ENCODE measurements at places on chromosomes 7 and 10.

GRCh38 chr7:36149694-36150452, 3.2 kb upstream of the EEPD1 start:
- H3K4me1 ChIP-seq = no peaks in the 10 kb centered on the region
- no peak overlapping the region for H3K4me3 ChIP-seq
- DNase-seq = no peak
- H3K27ac ChIP-seq = no peak overlapping the region
- no peaks in the 10 kb centered on the region for H3K27me3 ChIP-seq

- no peak overlapping the region for H3K27ac ChIP-seq
- H3K4me1 ChIP-seq = no peaks in the 10 kb centered on the region
- H3K36me3 ChIP-seq = no peaks in the 10 kb centered on the region
Measured at GRCh38 chr7:151798851-151799448, 78.0 kb downstream of the PRKAG2 start.

DNA sequence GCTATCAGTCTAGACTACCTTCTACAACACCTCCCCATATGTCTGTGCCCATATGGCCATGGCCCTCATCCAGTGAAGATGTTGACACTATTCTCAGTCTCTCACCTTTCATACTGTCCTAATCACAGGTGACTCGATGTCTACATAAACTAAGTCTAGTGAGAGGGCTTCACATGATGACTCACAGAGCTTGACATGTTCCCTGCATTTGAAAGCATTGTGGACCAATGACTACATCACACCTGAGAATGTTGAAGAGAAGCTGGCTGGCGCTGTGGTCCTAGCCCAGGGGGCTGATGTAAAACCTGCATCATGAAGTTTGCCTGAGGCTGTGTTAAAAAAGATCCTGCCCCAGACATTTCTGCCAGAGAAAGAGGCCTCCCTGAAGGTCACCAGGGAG, 167.2 kb downstream of the NPSR1 start:
- no peak overlapping the region for H3K27ac ChIP-seq
- H3K4me1 ChIP-seq = no peaks in the 10 kb centered on the region
- H3K27me3 ChIP-seq = no peaks in the 10 kb centered on the region

- H3K27me3 ChIP-seq = no peaks in the 10 kb centered on the region
- H3K4me3 ChIP-seq = no peak overlapping the region
- H3K4me1 ChIP-seq = no peaks in the 10 kb centered on the region
- no peak overlapping the region for H3K27ac ChIP-seq
Measured at GRCh38 chr7:3119963-3120362, 76.3 kb upstream of the CARD11 start.

GRCh38 chr7:8152489-8153192, 109.3 kb downstream of the ICA1 start:
- H3K36me3 ChIP-seq = peaks cover 7% of the 10 kb centered on the region
- H3K27me3 ChIP-seq = no peaks in the 10 kb centered on the region
- H3K27ac ChIP-seq = no peak overlapping the region
- no peaks in the 10 kb centered on the region for H3K4me1 ChIP-seq
- DNase-seq = no peak
- no peak overlapping the region for H3K4me3 ChIP-seq

DNA sequence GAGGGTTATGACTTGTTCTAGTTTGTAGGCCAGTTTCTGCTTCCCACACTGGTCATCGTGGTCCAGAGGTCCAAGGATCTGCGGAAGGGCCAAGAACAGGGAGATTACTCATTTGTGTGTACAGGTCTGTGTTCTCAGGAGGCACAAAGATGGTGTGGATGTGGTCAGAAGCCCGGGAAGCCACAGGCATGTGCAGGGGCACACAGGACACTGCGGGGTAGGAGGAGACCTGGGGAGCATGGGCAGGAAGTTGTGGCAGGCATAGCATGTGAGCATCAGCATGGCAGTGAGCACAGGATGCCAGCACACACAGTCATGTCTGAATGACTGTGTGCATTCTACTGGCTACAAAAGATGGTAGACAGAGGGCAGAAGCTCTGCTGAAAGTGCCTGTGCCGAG, 445.8 kb downstream of the PLXNA4 start:
- H3K4me3 ChIP-seq = no peak overlapping the region
- H3K27ac ChIP-seq = no peak overlapping the region
- no peak for DNase-seq
- peaks cover 6% of the 10 kb centered on the region for H3K36me3 ChIP-seq
- H3K4me1 ChIP-seq = peaks cover 3% of the 10 kb centered on the region
- no peaks in the 10 kb centered on the region for H3K27me3 ChIP-seq

DNA sequence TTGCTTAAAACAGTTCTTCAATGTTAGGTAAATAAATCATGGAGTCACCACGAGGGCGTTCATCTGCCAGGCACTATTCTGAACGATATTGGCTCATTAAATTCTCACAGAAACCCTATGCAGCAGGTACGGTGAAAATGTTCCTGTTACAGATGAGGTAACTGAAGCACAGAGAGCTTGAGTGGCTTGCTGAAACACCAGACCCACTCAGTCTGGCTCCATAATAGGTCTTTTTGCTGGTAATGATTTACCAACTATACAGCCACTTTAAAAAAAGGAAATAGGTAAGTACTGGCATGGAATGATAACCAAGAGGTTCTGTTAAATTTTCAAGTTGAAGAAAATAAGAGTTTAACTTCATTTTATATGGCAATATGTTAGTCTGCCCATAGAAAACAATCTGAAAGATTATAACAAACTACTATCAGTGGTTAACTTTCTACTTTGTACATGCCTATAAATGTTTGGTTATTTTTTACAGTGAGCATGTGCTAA, 1.3 kb upstream of the TM9SF3 start:
- no peaks in the 10 kb centered on the region for H3K36me3 ChIP-seq
- H3K4me3 ChIP-seq = no peak overlapping the region
- H3K4me1 ChIP-seq = no peaks in the 10 kb centered on the region
- no peak overlapping the region for H3K27ac ChIP-seq
- no peak for DNase-seq
- H3K27me3 ChIP-seq = no peaks in the 10 kb centered on the region

DNA sequence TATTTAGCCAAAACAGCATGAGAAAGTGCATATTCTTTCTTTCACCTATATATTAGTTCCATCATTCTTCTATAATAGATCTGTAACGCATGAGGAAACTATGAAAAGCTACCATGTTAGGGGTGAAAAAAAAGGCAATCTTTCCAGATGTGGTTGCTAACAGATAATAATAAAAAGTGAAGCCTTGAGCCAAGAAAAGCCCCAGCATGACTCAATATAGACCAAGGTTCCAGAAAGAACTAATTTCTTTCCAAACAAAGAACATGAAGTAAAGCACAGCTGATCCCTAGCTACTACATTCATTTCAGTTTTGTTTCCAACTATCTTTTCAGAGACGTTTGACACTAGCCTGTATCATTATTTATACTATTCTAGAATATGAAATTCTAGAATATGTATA, 16.4 kb downstream of the ARL4A start:
- peaks cover 34% of the 10 kb centered on the region for H3K36me3 ChIP-seq
- H3K4me1 ChIP-seq = no peaks in the 10 kb centered on the region
- no peak for DNase-seq
- H3K4me3 ChIP-seq = no peak overlapping the region

- no peak for DNase-seq
- no peaks in the 10 kb centered on the region for H3K4me1 ChIP-seq
- no peak overlapping the region for H3K4me3 ChIP-seq
- H3K27ac ChIP-seq = no peak overlapping the region
- H3K36me3 ChIP-seq = no peaks in the 10 kb centered on the region
- no peaks in the 10 kb centered on the region for H3K27me3 ChIP-seq
Measured at GRCh38 chr10:77007834-77008233, 629.8 kb downstream of the KCNMA1 start.

DNA sequence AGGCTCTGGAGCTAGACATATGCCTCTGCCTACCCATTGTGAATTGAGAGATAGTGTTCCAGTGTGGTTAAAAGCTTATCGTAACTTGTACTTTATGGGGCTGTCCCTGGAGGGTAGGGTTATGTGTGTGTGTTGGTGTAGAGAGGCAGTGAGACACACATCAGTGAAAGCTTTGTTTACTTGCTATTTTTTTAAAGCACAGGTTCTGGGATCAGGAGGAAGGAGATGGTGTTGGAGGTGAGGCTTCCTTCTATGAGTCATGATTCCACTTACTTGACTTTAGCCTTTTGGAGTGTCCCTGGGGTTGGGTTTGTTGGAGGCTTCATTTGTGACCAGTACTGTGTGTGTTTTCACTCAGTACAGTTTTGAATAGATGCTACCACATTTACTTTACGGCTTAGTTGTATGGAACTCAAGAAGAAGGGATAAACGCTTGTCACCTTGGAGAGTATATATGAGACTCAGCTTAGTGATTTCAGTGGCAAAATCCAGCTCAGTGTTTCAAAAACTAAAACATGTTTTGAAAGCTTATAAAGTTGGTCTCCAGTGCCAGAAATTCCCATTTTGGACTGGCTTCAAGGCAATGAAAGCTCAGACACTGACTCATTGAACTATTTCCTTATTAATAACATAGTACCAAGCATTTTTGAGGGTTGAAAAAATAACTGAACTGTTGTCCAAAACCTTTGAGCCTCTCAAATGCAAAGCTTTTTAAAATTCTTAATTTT, 106.2 kb downstream of the PLXDC2 start:
- no peak for DNase-seq
- H3K27ac ChIP-seq = no peak overlapping the region
- H3K4me1 ChIP-seq = peaks cover 10% of the 10 kb centered on the region
- H3K27me3 ChIP-seq = no peaks in the 10 kb centered on the region
- H3K4me3 ChIP-seq = no peak overlapping the region
- H3K36me3 ChIP-seq = no peaks in the 10 kb centered on the region

GRCh38 chr10:30029164-30029871, 30.1 kb downstream of the JCAD start:
- no peaks in the 10 kb centered on the region for H3K36me3 ChIP-seq
- no peaks in the 10 kb centered on the region for H3K4me1 ChIP-seq
- DNase-seq = no peak
- no peaks in the 10 kb centered on the region for H3K27me3 ChIP-seq
- no peak overlapping the region for H3K27ac ChIP-seq
- H3K4me3 ChIP-seq = no peak overlapping the region

DNA sequence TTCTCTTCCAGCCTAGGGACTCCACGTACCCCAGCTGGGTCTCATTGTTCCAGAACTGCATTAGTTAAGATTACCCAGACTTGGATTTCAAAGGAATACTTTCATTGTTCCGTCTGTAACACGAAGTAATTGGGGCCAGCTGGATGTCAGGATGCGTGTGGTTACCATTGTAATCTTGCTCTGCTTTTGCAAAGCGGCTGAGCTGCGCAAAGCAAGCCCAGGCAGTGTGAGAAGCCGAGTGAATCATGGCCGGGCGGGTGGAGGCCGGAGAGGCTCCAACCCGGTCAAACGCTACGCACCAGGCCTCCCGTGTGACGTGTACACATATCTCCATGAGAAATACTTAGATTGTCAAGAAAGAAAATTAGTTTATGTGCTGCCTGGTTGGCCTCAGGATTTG, 21.0 kb downstream of the LRRC17 start:
- peak overlapping the region; percentile 68 for H3K4me3 ChIP-seq
- H3K4me1 ChIP-seq = peaks cover 17% of the 10 kb centered on the region
- H3K27me3 ChIP-seq = no peaks in the 10 kb centered on the region
- peak; percentile 78 for DNase-seq
- H3K27ac ChIP-seq = peak overlapping the region; percentile 14
- H3K36me3 ChIP-seq = no peaks in the 10 kb centered on the region

GRCh38 chr10:18710201-18710653, 51.0 kb downstream of the ARL5B start:
- H3K4me3 ChIP-seq = no peak overlapping the region
- no peaks in the 10 kb centered on the region for H3K27me3 ChIP-seq
- no peaks in the 10 kb centered on the region for H3K4me1 ChIP-seq
- no peak overlapping the region for H3K27ac ChIP-seq
